ENCODE measurements at places on chromosomes 7 and 10. TPM values are rescaled to one million over a fixed set of nuclear protein-coding genes. Genes with fewer than 3 reads are reported as not detected.

The CALML3 gene
- total RNA-seq, result 9.8 TPM

The SP8 gene
- not detected for total RNA-seq

The CALD1 gene
- 196 TPM for total RNA-seq

The EGR2 gene
- 14.9 TPM for total RNA-seq

The ASB4 gene
- total RNA-seq, result 2.9 TPM

The TMEM130 gene
- 1.3 TPM for total RNA-seq

The LRRD1 gene
- 0.30 TPM for total RNA-seq

The HOXA11 gene
- total RNA-seq, result 0.20 TPM

The PRSS37 gene
- not detected for total RNA-seq

The MMD2 gene
- not detected for total RNA-seq

The TFPI2 gene
- 0.89 TPM for total RNA-seq

The LRRC18 gene
- total RNA-seq, result 0.39 TPM

The SPDYE5 gene
- not detected for total RNA-seq

The KNDC1 gene
- 1.1 TPM for total RNA-seq

The GPR146 gene
- 9.3 TPM for total RNA-seq

The OIT3 gene
- total RNA-seq, result 2.9 TPM

The LOXL4 gene
- 5.0 TPM for total RNA-seq

The RARRES2 gene
- 78.2 TPM for total RNA-seq

The LRIT1 gene
- total RNA-seq, result not detected

The SERPINE1 gene
- total RNA-seq, result 18.1 TPM

The GNGT1 gene
- not detected for total RNA-seq

The KCNH2 gene
- 0.99 TPM for total RNA-seq

The FAM25A gene
- total RNA-seq, result 16.3 TPM

The CFAP43 gene
- total RNA-seq, result 1.6 TPM

The PKD2L1 gene
- total RNA-seq, result not detected

The CDK5 gene
- 6.4 TPM for total RNA-seq

The AGBL3 gene
- 2.0 TPM for total RNA-seq

The ZNF32 gene
- 28.4 TPM for total RNA-seq

The HTRA1 gene
- 185 TPM for total RNA-seq

The HOXA5 gene
- 4.7 TPM for total RNA-seq

The MEOX2 gene
- 30.9 TPM for total RNA-seq

The PMS2 gene
- total RNA-seq, result 13.0 TPM

The FAM131B gene
- 0.59 TPM for total RNA-seq

The FFAR4 gene
- 1.6 TPM for total RNA-seq

The EBLN1 gene
- total RNA-seq, result not detected

The PAOX gene
- total RNA-seq, result 3.6 TPM

The C10orf105 gene
- under 0.01 TPM for total RNA-seq

The ZNF138 gene
- total RNA-seq, result 16.0 TPM

The FAM25C gene
- total RNA-seq, result not detected

The CCDC3 gene
- total RNA-seq, result 36.3 TPM

The FEZF1 gene
- total RNA-seq, result not detected

The ZNF487 gene
- total RNA-seq, result 8.0 TPM

The NUTM2B gene
- total RNA-seq, result 0.30 TPM

The ETV1 gene
- 8.7 TPM for total RNA-seq

The SPDYE16 gene
- 0.10 TPM for total RNA-seq

The CRTAC1 gene
- total RNA-seq, result 3.2 TPM

The CYP2C19 gene
- 0.69 TPM for total RNA-seq

The ANKRD22 gene
- 14.9 TPM for total RNA-seq

The ZNF425 gene
- 2.4 TPM for total RNA-seq

The PRLHR gene
- total RNA-seq, result under 0.01 TPM

The EPHA1 gene
- total RNA-seq, result 16.2 TPM

The FGFR2 gene
- total RNA-seq, result 141 TPM

Data from skin of body (tissue), 3 donors.